Left colon (tissue), 2 donors: ENCODE measurements at places on chromosomes 5 and 9. TPM values are rescaled to one million over a fixed set of nuclear protein-coding genes. Genes with fewer than 3 reads are reported as not detected.
A peak's percentile ranks its signal among the peaks of the same experiment; 100 is the strongest.

GRCh38 chr5:45793638-45794532 lies 97.7 kb upstream of the HCN1 start:
- no peak for DNase-seq

DNA sequence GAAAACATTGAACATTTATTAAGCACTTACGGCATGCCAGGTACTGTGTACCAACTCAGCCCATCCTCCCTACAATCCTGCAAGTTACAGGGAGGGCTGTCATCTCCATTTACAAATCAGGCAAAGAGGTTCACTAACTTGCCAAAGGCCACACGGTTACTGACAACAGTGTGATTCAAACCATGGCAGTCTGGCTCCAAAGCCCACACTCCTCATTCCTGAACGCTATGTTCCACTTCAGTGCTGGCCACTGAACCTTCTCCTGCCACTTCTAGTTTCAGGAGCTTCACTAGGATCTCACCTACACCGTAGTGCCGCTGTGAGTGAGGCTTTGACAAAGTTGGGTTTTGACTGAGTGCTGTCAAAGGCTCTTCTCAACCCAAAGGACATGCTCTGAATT lies 7.2 kb upstream of the LIFR start:
- no peak for DNase-seq

DNA sequence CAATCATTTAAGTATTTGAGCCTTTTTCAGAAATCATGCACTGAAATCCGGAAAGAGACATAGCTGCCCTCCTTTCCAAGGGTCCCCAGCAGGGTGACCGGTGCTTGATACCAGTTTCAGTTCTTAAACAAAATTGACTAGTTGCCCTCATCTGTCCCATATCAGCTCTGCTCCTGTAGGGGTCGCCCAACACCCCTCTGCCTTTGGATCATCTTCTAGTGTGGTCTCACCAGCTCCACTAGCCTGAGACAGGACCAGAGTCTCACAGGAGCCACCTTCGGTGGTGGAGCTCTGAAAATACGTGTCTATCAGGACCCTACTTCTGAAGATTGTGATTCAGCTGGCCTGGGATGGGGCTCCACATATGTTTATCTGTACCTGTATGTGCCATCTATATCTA lies 428.2 kb downstream of the ENC1 start:
- peak; percentile 16 for DNase-seq

The FIBCD1 gene
- total RNA-seq = 9.6 TPM

The REXO4 gene
- total RNA-seq = 18.4 TPM

DNA sequence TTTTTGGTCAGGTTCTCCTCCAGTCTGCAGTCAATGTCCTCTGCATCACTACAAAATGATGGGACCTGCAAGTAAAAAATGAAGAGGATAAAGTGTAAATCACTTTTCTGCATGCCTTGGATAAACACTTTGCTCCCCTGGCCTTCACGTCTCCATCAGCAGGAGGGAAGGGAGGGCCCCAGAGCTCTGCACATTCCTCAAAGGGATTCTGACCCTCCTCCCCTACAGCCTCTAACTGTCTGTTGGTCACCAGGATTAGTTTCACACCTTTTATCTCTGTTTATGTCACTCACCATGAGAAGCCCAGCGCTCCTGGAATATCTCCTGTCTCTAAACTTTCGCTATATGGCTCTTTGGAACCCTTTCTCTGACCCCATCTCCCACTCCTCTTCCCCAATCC lies 103.3 kb downstream of the SVEP1 start:
- DNase-seq = no peak

GRCh38 chr5:178462816-178463215 lies 127.4 kb downstream of the COL23A1 start:
- no peak for DNase-seq

- DNase-seq = no peak
These were observed 121.2 kb upstream of the NFIB start for GRCh38 chr9:14434971-14435718.

DNA sequence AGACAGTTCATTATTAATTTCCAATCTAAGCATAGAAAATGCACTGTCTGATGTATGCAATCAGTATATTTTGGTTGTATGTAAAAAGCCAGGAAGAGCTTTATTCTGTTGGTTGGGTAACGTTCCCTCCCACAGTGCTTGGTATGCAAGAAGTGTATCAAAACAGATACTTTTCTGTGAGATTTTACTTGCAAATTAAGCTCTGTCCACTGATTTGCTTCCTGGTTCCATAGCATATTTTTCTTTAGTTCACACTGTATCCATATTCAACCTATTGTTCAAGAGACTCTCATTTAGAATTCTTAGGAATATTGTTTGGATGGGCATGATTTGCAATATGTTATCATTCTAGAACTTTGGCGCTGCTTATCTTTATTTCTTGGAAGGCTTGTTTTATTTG lies 47.4 kb downstream of the RNF180 start:
- DNase-seq = no peak

The CCDC183 gene
- total RNA-seq = 20.6 TPM

The SLC1A1 gene
- 42.3 TPM for total RNA-seq

The SEMA5A gene
- total RNA-seq = 33.8 TPM

- DNase-seq = peak; percentile 89
These were observed 4.5 kb downstream of the FANCC start for GRCh38 chr9:95313010-95313498.

The TLX3 gene
- not detected for total RNA-seq

DNA sequence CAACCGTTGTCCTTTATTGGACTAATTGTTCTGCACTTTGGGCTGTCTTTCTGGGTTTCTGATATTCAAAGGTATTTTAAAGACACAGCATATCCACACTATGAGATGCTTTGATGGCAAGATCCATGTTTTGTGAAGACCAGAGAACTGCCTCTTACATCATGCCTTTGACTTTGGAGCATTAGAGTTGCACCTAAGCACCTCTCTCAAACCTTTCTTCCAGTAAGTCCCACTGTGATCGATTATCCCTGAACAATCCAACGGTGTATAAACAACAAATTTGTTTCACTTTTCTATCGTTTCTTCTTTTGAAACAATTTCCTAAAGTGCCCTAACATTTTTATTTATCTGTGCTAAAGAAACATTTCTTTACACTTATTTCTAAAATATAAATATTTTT lies 144.4 kb downstream of the KCTD16 start:
- no peak for DNase-seq

DNA sequence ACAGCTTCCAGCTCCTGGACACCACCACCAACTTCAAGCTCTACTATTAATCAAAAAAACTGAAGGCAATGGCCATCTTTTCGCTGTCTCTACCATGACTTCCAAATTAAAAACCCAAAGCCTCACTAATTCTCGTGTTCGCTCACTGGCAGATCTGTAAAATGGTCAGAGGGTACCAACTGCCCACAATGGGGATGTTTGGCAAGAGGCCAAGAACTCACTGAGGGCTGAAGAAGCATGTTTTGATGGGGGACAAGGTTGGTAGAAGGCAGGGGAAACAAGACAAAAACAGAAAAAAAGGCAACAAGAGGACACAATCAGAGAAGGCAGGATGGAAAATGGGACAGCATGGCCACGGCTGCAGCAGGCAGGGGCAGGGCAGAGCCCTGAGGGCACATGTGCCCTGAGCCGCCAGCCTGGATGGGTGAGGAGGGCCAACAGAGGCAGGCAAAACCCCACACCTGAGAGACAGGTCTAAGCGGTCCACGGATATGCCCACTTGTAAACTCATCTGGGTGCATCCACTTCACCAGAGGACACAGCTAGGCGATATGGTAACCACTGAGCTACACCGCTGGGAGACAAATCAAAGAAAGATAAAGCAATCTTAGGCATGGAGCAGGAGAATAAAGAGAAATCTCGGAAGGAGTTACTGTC lies 50.3 kb downstream of the PFDN1 start:
- no peak for DNase-seq

The LYRM7 gene
- total RNA-seq = 10.8 TPM

DNA sequence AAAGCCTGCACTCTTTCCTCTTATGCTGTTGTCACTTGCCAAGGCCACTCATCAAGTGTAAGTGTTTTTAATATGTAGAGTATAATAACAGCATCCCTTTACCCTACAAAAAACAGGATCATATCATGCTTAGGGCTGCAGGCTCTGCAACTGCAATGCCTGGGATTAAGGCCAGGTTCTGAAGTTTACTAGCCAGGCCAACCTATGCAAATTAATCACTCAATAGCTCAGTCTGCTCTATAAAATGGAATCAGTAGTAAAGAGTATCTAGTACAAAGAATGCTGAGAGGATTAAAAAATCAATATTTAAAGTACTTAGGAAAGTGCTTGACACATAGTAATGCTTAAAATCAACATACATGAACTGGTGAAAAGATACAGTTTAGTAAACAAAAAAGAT lies 253.3 kb downstream of the EDIL3 start:
- DNase-seq = no peak

DNA sequence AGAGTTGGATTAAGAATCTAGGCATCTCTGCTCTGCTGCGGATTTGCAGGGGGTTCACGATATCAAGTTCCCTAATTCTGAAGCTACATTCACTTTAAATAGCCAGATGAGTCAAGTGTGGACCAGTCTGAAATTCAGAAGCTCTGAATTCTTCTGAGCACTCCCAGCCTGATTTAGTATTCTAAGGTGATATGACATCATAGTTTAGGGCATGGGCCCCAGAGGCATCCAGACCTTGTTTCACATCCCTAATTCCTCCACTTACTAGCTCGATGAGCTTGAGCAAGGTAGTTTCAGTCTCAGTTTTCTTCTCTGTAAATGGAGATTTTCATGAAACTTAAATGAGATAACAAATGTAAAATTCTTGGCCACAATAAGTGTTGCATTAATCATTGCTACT lies 65.2 kb downstream of the TMEM167A start:
- DNase-seq = no peak

The ADAMTSL1 gene
- total RNA-seq = 13.5 TPM

DNA sequence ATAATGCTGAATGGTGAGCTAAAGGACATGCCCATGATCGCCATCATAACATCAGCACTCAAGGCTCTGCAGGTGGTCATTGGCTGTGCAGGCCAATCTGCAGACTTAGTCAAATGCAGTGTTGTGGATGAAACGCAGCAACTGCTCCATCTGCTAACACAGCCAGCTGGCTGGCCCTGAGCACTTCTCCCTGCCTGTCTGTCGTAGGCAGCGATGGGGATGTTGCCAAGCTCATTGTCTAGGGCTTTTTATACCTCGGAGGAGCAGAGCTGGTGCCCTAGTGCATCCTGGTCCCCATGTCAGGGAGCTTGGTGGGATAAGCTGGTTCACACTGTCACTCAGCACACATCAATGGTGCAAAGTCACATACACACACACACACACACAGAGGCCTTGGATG lies 189.4 kb downstream of the TENT4A start:
- peak; percentile 46 for DNase-seq

The ESM1 gene
- total RNA-seq = not detected

GRCh38 chr9:99121604-99122003 lies 16.7 kb downstream of the TGFBR1 start:
- DNase-seq = no peak

The IFNA2 gene
- total RNA-seq = not detected

- peak; percentile 72 for DNase-seq
These were observed 91.8 kb downstream of the PDE6A start for GRCh38 chr5:149852641-149853330.

The SMIM33 gene
- total RNA-seq = 2.8 TPM

GRCh38 chr5:4584982-4585381 lies 555.1 kb upstream of the ADAMTS16 start:
- no peak for DNase-seq

DNA sequence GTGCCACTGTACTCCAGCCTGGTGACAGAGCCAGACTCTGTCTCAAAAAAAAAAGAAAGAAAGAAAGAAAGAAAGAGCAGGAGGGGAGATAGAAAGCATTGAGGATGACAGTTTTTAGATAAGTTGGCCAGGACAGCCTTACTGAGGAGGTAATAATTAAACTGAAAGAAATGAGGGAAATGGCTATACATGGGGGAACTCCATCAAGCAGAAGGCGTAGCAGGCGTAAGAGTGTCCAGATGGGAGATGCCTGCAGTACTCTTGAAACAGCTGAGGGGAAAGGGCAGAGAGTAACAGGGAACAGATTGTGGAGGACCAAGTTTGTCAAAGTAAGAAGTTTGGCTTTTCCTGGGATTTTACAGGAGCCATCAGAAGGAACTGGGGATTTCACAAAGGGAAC lies 57.5 kb downstream of the HMGCS1 start:
- no peak for DNase-seq

DNA sequence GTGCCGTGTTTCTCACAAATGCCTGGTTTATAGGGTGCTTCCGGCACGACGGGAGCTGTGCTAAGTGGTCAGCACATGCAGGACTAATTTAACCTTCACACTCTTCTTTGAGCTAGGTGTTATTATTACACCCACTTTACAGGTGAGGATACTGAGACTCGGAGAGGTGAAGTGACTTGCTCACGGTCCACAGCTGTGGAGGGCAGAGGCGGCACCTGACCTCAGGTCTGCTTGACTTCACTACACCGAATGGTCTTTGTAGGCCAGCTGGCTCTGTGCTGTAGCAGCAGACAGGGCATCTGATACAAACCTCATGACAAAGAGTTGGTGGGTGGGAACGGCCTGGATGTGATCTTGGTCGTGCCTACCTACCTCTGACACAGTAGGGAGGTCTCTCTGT lies 102.0 kb upstream of the BOD1 start:
- no peak for DNase-seq

DNA sequence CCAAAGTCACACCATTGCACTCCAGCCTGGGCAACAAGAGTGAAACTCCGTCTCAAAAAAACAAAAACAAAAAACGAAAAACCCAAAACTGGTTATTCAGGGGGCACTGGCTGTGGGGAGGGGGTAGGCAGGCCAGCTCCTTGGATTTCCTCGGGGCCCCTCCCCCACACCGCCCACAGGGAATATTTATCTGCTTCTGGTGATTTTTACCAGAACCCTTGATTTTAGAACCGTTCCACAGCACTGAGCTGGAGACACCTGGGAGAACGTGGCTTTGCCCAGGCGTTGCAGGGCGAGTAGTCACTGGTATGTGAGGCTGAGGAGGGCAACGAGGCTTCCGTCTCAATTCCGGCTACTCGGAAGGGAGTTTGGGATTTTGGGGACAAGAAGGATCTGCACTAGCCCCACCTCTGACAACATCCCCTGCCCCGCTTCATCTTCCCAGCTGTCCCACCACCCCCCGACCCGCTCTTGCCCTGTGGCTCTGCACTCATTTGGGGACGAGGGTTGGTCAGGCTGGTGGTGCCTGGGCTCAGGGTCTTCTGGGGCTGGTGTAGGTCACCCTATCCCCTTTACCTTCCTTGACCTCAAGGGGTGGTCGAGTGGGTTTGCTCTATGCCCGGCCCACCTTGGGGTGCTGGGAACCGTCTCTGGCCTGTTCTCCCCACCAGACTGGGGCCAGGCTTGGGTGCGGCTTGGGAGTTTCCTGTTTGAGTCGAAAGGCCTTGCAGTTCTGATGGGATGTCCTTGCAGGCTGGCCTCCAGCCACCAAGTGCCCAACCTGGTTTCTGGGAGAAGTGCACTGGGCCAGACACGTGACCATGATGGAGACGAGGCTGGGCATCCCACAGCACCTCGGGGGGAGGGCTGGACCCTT lies 3.5 kb downstream of the AHRR start:
- no peak for DNase-seq
